Stomach (tissue), 19 donors: ENCODE measurements at places on chromosomes 1 and 21. TPM values are rescaled to one million over a fixed set of nuclear protein-coding genes. Genes with fewer than 3 reads are reported as not detected.

DNA sequence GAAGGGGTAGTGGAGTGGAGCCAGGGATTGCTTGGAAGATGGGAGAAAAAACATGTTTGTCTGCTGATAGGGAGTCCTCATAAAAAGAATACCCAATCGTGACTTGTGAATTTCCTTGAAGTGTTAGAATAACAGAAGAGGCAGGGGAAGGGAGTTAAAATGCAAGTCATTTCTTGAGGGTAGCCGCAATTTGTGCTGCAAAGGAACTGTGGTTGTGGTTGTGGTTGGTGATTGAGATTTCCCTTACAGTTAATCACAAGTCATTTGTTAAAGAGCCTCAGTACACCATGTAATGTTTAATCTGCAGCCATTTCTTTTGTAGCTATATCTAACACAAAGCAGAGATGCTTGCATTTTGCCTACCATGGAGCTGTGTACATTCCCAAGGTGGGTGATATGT, 38.5 kb upstream of the EGLN1 start:
- DNase-seq, result no peak

The COQ8A gene
- total RNA-seq, result 125 TPM

- DNase-seq, result no peak
These were observed 102.1 kb downstream of the NRDC start for GRCh38 chr1:51776408-51776807.

DNA sequence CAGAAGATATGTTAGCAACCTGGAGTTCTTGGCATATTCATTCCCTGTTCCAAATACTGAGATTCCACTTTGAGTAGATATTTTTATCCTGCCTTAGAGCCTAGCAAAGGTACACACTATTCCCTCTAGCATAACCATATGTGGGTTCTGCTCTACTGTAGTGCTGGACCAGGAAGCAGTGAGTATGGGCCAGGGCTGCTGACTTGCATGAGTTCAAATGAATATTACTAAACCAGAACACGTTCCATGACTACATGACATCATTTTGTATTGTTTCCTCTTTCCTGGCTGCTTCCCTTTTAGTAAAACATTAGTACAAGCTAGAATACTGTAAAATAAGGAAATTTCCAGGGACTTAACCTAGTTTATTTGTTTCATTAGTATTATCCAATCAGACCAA, 41.1 kb downstream of the TNFSF18 start:
- DNase-seq, result no peak

GRCh38 chr1:160954158-160955104, at the start of gene ITLN2:
TSS of gene ITLN2 (minus strand) at chr1:160954809. CDS start at chr1:160954741, 68 bp downstream.
- DNase-seq, result peak; percentile 66

GRCh38 chr1:64171797-64172281, 31.6 kb upstream of the UBE2U start:
- peak; percentile 40 for DNase-seq

DNA sequence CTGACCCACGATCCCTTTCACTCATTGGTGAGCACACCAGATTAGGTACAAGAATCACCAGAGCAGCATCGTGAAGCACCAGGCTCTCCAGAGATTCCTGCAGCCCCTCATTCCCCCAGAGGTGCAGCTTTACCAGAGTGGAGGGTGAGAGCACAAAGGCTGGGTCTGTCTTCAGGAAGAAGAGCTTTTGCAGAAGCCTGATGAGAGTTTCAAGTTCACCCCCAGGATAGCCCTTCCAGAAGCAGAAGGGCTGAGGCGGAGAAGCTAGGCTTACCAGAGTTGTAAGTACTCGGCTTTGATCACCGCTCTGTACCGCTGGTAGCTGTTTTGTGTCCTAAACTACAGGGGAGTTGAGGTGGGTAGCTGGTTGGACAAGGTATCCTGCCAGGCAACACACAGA, 3.1 kb downstream of the TSSK3 start:
- no peak for DNase-seq

DNA sequence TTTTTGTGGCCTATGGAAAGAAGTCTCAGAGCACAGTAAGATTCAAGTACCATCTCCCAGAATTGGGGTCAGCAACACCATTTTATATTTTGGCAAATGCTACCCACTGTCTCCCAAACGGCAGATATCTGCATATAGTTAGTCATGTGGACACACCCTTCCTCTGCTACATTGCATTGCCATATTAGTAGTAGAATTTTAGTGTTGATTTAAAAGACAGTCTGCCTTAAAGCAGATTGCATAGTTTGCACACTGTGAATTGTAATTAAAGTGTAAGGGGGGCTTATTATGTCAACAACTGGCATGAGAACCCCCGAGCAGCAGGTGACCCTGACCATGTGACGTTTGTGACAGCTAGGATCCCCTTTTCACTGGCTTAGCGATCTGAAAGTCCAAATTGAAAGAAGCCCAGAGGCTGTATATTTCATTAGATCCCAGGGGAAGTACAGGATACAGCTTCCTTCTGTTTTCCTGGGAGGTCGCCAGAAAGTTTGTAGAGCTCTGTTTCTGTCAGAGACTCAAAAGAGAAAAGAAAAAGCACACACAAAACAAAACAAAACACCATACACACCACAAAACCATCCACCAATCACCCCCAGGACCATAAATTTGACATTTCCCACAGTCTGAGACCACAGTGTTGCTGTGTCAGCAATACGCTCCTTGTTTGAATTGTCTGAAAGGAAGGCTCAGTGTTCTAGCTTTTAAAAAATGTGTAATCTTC, 172.4 kb downstream of the NFIA start:
- peak; percentile 84 for DNase-seq

The UMODL1 gene
- not detected for total RNA-seq

The CHI3L1 gene
- total RNA-seq, result 3.9 TPM

DNA sequence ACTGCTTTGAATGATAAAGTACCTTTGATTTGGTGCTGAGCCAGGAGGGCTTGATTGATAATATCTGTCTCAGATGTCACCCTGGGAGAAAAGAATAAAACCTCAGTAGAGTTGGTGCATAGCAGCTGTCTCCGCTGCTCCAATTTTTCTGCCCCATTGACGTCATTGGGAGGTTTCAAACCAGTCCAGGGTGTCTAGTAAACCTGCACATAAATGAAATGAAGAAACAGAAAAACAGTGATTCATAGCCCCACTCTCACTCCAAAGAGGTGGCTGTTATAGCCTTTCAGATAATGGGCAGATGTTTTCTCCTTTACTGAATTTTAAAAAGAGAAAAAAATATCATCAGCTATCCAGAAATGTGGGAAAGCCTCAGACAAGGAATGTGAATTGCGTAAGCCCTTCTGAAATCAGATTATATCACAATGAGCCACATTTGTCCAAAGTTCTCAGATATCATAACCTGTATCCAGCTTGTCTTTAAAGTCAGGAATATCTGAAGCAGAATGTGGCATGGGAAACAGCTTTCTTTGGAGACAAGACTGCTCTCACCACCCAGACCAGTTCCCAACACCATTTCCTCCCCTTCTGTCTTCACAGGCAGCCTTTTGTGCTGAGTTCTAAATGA, 351.3 kb upstream of the SGIP1 start:
- no peak for DNase-seq

GRCh38 chr21:44911384-44912157, 9.1 kb downstream of the ITGB2 start:
- peak; percentile 76 for DNase-seq

The ELAVL4 gene
- not detected for total RNA-seq

DNA sequence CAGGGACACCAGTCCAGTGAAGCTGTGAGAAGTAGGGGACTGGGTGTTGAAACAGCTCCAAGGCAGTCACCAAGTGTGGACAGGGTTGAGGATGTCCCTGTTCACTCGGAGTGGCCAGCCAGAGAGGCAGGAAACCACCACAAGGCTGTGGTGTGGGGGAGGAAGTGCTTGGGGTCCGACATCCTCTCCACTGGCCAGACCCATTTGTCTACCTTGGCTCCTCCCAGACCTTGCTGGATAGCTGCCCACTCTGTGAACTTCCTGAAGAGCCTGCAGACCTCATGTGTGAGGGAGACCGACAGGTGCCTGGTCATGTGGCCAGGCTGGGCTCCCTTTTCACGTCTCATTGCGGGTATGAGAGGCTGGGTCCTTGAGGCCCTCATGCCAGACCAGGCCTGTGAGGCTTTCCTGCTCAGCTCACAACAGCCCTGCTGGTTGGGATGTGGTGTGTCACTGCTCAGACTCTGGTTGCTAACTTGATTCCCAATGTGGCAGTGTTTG, 21.8 kb downstream of the CYP4B1 start:
- DNase-seq, result no peak

GRCh38 chr1:11289064-11289463, 16.1 kb downstream of the UBIAD1 start:
- DNase-seq, result no peak

GRCh38 chr1:238649200-238649599, 737.2 kb upstream of the CHRM3 start:
- DNase-seq, result no peak

- peak; percentile 78 for DNase-seq
These were observed 17.0 kb downstream of the TNFRSF25 start for GRCh38 chr1:6448749-6449631.

DNA sequence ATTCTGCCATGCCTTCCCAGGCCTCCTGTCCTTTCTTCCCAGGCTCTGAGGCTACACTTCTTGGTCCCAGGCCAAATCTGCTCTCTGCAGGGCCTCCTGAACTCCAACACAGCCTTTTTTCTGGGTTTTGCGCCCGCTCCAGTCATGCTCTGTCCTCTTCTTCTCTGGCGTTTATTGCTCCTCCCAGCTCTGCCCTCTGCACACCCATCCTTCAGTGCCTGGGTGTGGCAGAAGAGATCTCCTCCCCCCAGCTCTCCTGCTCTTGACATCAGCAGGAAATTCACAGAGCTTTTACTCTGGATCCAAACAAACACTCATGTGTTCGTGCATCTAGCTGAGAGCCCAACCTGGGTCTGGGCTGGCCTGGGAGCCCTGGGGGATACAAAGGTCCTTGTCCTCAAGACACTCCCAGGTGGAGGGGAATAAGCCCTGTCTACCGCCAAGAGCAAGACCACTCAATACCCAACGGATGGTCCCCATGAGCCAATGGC, 22.9 kb upstream of the EPS8L3 start:
- peak; percentile 73 for DNase-seq
